ENCODE measurements at places on chromosomes 7 and 10. TPM values are rescaled to one million over a fixed set of nuclear protein-coding genes. Genes with fewer than 3 reads are reported as not detected.

- no peak for DNase-seq
- no peak overlapping the region for H3K27ac ChIP-seq
- H3K4me1 ChIP-seq, result no peaks in the 10 kb centered on the region
- no peaks in the 10 kb centered on the region for H3K36me3 ChIP-seq
These were observed 105.1 kb downstream of the FAM107B start for GRCh38 chr10:14669576-14669975.

DNA sequence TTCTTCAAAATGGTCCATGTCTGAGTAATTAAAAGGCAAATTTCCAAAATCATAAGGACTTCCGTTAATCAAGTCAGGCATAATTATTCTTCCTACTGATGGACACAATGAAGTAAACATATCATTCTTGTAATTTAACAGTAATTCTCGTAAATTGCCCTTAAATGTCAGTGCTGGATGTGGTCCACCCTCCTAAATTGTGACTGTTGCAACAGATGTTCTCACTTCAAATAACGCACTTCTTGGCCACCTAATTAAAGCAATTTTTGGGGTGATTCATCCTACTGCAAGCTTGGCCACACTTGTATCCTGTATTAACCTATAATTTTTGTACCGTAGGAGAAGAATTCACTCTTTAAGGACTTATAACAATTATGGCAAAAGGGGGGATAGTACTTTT is 1.9 kb downstream of the COL1A2 start:
- H3K4me1 ChIP-seq, result no peaks in the 10 kb centered on the region
- H3K27me3 ChIP-seq, result no peaks in the 10 kb centered on the region
- no peak overlapping the region for H3K27ac ChIP-seq
- DNase-seq, result no peak
- H3K36me3 ChIP-seq, result no peaks in the 10 kb centered on the region

Gene SPDYE5
- 0.24 TPM for total RNA-seq

Gene SFRP5
- total RNA-seq, result not detected

DNA sequence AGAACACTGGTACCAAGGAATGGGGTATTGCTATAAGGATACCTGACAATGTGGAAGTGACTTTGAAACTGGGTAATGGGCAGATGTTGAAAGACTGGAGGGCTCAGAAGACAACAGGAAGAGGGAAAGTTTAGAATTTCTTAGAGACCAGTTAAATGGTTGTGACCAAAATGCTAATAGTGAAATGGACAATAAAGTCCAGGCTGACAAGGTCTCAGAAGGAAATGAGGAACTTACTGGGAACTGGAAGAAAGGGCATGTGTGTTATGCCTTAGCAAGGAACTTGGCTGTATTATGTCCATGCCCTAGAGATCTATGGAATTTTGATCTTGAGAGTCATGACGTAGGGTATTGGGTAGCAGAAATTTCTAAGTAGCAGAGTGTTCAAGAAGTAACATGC is 38.0 kb downstream of the FAM149B1 start:
- peaks cover 11% of the 10 kb centered on the region for H3K36me3 ChIP-seq
- no peaks in the 10 kb centered on the region for H3K27me3 ChIP-seq
- no peak overlapping the region for H3K4me3 ChIP-seq
- DNase-seq, result no peak
- H3K4me1 ChIP-seq, result no peaks in the 10 kb centered on the region

DNA sequence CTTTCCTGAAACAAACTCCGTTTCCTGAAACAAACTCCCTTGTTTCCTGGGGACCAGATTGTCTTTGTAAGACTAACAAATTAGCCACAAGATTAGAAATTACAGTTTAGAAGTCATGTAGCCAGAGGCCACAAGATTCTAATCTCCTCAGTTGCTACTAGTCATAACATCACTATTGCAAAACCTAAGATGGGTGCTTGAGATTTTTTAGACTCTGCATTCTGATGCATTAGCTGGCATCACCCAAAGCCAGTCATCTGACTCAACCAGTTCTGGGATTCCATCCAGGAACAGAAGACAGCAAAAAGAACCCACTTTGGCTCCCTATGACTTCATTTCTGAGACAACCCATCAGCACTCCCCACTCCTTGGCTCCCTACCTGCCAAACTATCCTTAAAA is 367.9 kb upstream of the MBL2 start:
- no peak overlapping the region for H3K4me3 ChIP-seq
- no peaks in the 10 kb centered on the region for H3K4me1 ChIP-seq
- H3K27me3 ChIP-seq, result no peaks in the 10 kb centered on the region
- no peak overlapping the region for H3K27ac ChIP-seq
- H3K36me3 ChIP-seq, result no peaks in the 10 kb centered on the region

DNA sequence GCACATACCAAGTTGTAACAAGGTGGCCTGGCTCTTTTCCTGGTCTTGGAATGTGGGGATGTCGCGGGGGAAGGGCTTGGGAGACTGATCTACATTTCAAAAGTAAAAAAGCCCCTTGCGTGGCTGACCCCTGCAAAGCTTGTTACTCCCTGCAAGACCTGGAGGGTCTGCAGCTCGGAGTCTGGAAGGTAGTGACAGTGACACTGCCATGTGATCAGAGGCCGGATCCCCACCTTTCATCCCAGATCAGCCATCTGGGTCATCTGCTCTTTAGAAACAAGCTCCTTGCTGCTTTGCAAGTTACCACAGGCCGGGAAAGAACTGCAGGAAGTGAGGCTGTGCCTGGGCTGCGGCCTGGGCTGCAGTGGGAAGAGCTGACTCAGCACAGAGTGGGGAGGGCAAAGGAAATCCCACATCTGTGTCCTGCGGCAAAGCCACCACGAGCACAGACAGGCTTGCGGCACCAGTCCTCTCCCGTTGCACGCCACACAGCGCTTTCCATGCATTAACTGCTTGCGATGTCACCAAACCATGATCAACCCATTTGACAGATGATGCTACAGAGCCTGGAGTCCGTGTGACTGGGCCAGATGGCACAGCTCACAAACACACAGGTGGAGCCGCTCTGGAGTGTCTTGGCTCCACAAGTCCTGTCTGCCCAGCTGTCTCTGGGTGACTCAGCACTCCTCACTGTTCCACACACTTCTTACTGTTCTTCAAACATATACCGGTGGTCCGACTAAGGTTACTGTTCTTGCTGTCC is 97.7 kb downstream of the SH3PXD2A start:
- no peaks in the 10 kb centered on the region for H3K36me3 ChIP-seq
- no peak for DNase-seq
- no peak overlapping the region for H3K27ac ChIP-seq
- H3K27me3 ChIP-seq, result no peaks in the 10 kb centered on the region

DNA sequence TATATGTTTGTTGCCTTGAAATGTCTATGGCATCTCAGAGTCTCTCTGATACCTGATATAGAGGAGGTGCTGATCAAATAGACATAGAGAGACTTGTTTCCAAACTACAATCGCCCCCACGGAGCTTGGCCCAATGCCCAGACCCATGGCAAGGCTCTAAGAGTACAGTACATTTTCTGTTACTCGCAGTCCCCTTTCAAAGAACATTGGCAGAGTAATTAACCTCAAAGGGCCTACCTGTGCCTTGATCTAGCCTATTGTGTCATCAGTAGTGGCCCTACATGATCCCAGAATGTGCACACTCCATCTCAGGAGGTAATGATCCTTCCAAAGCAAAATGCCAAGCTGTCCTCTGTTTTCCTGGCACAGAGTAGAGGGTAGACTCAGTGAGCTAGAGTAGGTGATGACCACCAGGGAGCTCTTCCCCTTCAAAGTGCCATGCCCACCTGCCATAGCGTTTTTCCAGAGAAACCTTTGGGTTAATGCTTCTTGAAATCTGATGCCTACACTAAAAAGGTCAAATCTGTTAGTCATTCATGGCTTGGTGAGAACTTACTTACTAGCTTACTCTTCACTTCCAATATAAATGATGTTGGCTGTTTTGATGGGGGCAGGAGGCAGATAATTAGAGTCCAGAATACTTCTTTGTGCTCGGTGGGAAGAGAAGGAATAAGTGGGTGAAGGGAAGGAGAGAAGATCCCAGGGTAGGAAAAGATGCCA is 41.2 kb upstream of the ACSL5 start:
- H3K4me3 ChIP-seq, result no peak overlapping the region
- no peaks in the 10 kb centered on the region for H3K27me3 ChIP-seq
- H3K4me1 ChIP-seq, result no peaks in the 10 kb centered on the region

Gene PLEKHA8
- total RNA-seq, result 14.1 TPM

Gene DUSP5
- total RNA-seq, result 35.7 TPM

- no peak for DNase-seq
- H3K27me3 ChIP-seq, result no peaks in the 10 kb centered on the region
- H3K4me1 ChIP-seq, result no peaks in the 10 kb centered on the region
These were observed 51.1 kb downstream of the LAMB1 start for GRCh38 chr7:107951896-107952295.

- H3K4me3 ChIP-seq, result no peak overlapping the region
- H3K27me3 ChIP-seq, result no peaks in the 10 kb centered on the region
These were observed 50.4 kb upstream of the CACUL1 start for GRCh38 chr10:118805146-118805545.

Gene SMKR1
- 1.4 TPM for total RNA-seq

DNA sequence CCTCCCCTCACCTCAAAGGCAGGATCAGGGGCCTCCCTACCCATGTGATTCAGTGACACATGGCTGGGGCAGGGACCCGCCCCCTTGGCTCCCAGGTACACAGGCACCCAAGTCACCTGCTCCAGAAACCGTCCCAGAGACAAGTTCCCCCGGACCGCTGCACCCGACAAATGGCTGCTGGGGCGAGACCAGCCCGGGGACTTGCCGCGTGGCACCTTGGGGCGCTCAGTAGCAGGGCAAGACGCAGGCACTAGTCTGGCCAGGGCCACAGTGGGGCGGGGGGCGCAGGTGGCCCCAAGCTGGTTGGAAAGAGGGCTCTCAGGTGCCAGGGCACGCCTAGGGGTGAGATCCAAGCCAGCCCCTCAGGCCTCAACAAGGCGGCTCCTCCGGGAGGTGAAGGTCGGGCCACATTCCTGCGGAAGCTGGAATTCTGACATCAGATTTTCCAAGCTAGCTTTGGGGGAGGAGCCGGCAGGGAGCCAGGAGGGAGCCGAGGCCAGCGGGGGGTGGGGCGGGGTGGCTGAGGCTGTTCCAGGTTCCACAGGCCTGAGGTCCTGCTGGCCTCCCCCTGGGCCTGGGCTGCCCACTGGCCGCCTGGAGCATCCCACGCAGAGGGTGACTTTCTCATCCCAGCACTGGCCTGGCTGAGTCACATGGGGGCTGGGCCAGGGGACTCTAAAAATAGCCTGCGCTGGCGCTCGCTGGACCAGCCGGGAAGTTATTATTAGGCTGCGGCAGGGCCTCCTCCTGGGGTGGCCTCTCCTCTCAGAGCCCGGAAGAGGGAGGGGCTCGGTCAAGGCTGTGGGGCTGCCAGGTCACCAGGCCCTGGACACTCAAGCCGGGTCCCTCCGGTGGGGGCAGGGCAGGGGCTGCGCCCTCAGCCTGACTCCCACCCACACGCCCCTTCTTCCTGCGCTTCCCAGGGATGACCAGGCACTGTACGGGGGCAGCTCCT is 20.5 kb upstream of the INPP5A start:
- H3K36me3 ChIP-seq, result no peaks in the 10 kb centered on the region
- DNase-seq, result no peak
- H3K27me3 ChIP-seq, result no peaks in the 10 kb centered on the region
- no peak overlapping the region for H3K27ac ChIP-seq
- H3K4me1 ChIP-seq, result no peaks in the 10 kb centered on the region

DNA sequence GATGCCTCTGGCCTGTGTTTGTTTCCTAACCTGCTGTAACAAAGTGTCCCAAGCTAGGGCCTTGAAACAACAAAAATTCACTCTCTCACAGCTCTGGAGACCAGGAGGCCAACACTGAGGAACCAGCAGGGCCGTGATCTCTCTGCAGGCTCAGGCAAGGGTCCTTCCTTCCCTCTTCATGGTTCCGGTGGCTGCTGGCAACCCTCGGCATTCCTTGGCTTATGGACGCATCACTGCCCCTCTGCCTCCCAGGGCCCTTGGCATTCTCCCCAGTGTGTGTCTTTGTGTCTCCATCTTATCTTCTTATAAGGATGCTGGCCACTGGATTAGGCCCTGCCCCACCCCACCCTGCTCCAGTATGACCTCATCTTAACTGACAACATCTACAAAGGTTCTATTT is 17.0 kb downstream of the CNPY1 start:
- H3K27ac ChIP-seq, result no peak overlapping the region
- no peak overlapping the region for H3K4me3 ChIP-seq
- peaks cover 5% of the 10 kb centered on the region for H3K27me3 ChIP-seq
- H3K4me1 ChIP-seq, result peaks cover 4% of the 10 kb centered on the region
- H3K36me3 ChIP-seq, result no peaks in the 10 kb centered on the region

DNA sequence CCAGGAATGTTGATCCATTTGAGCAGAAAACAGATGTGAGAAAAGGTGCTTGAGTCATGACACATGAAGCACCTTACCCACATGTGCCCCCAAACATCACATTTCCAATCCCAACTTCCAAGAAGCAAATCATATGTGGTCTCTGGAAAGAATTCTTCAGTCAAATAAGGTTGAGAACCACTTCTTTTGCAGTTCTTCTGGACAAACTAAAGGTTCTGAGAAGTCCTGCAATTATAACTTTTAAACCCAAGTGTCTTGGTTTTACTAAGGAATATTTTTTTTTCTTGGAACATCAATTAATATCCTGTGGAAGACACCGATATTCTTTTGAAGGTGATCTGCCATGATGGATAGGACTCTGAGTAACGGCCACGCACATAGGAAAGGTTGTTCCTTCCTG is 151.3 kb downstream of the MYOF start:
- no peak for DNase-seq
- H3K27me3 ChIP-seq, result no peaks in the 10 kb centered on the region
- no peak overlapping the region for H3K27ac ChIP-seq
- H3K4me1 ChIP-seq, result no peaks in the 10 kb centered on the region
- H3K4me3 ChIP-seq, result no peak overlapping the region

Gene ETV1
- not detected for total RNA-seq

DNA sequence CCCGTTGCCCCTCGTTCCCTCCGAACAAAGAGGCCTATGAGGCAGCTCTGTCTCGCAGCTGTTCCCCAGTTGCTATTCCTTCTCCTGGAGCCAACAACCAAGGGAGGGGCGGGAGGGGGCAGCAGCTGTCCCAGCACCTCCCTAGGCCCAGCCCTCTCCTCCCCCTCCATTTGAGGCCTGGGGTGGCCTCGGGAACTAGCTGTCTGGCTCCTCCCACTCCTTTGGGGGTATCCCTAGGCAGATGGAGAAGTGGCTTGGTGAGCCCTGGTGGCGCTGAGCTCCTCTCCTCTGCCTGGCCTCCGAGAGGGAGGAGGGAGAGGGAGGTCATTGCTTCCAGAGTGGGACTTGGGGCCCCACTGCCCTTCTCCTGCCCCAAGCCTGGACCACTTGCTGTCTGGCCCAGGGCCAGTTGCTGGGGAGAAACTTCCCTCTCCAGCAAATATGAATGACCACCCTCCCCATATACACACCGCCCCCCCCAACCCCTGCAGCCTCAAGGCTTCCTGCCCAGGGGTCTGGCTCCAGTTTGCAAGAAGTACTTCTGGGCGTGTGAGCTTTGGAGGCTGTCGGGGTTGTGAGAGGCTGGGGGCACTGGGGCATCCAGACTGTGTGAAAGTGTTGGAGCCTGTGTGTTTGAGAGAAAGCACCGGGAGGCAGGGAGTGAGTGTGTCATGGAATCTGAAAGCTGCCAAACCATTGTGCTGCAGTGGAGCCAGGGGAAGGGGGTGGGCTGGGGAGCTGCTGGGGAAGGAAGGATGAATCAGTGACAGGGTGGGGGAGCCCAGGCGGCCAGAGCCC is 3.1 kb downstream of the FLNC start:
- no peaks in the 10 kb centered on the region for H3K36me3 ChIP-seq
- H3K27me3 ChIP-seq, result peaks cover 3% of the 10 kb centered on the region
- peaks cover 9% of the 10 kb centered on the region for H3K4me1 ChIP-seq
- no peak overlapping the region for H3K4me3 ChIP-seq
- DNase-seq, result no peak

- H3K27me3 ChIP-seq, result no peaks in the 10 kb centered on the region
- H3K4me3 ChIP-seq, result no peak overlapping the region
- no peak overlapping the region for H3K27ac ChIP-seq
- DNase-seq, result no peak
These were observed 244.0 kb downstream of the BUB3 start for GRCh38 chr10:123398180-123398591.

Gene GRB10
- 6.2 TPM for total RNA-seq

Measured in naive thymus-derived CD4-positive, alpha-beta T cell (primary cell).